Activated T-cell treated with anti-CD3 and anti-CD28 coated beads, Interleukin-2, amount 50 U/mL, for 24 hours (primary cell): ENCODE measurements at places on chromosomes 5 and 9.

DNA sequence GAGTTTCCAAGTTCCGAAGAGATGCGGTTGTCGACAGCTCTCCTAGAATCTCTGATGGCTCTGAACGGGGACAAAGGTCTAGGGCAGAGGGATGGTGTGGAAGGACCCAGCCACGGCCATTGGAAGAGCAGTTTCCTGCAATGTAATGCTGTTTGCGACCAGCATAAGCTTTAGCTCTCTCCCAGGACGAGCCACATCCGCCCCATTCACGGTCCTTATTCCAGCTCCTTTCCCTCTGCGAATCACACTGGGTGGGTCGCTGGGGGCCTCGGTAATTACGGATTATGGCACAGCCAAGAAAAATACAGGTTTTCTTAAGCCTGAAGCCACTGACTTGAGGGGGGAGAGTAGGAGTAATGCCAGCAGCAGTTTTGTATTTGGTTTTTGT is 22.7 kb downstream of the ANXA2R start:
- H3K36me3 ChIP-seq, result peaks cover 17% of the 10 kb centered on the region
- DNase-seq, result peak; percentile 70
- peak overlapping the region; percentile 95 for H3K4me3 ChIP-seq
- H3K4me1 ChIP-seq, result peaks cover 52% of the 10 kb centered on the region
- H3K27me3 ChIP-seq, result no peaks in the 10 kb centered on the region

DNA sequence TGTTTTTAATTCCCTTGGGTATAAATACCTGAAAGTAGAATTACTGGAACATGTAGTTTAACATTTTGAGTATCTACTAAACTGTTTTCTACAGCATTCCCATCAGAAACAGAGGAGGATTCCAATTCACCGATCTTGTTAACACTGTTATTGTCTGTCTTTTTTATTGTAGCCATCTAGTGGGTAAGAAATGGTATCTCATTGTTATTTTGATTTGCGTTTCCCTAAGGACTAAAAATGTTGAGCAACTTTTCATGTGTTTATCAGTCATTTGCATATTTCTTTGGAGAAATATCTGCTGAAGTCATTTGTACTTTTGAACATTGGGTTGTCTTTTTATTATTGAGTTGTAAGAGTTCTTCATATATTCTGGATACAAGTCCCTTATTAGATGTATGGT is 135.2 kb upstream of the NFIL3 start:
- H3K36me3 ChIP-seq, result no peaks in the 10 kb centered on the region
- no peak overlapping the region for H3K27ac ChIP-seq
- H3K4me3 ChIP-seq, result no peak overlapping the region
- peaks cover 40% of the 10 kb centered on the region for H3K27me3 ChIP-seq

DNA sequence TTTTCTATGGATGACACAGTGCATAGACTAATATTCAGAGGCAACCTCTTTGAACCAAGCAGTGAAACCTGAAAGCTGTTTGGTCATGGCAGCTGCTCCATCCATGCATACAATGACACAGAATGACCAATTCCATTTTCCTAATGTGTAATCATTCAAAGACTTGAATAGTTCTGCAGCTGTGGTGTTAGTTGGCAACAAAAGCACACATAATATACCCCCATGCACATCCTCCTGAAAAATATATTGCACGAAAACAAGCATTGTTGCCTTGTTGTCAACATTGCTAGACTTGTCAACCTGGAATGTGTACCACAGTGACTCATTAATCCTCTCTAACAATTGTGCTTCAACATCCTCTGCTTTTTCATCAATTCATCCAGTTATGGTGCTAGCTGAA is 71.0 kb upstream of the SEMA6A start:
- H3K27me3 ChIP-seq, result no peaks in the 10 kb centered on the region
- no peaks in the 10 kb centered on the region for H3K36me3 ChIP-seq
- no peaks in the 10 kb centered on the region for H3K4me1 ChIP-seq
- no peak overlapping the region for H3K4me3 ChIP-seq
- no peak overlapping the region for H3K27ac ChIP-seq

GRCh38 chr5:23523998-23524397 is 16.6 kb downstream of the PRDM9 start:
- H3K4me3 ChIP-seq, result no peak overlapping the region
- no peaks in the 10 kb centered on the region for H3K4me1 ChIP-seq
- H3K27ac ChIP-seq, result no peak overlapping the region
- H3K27me3 ChIP-seq, result no peaks in the 10 kb centered on the region
- no peak for DNase-seq

DNA sequence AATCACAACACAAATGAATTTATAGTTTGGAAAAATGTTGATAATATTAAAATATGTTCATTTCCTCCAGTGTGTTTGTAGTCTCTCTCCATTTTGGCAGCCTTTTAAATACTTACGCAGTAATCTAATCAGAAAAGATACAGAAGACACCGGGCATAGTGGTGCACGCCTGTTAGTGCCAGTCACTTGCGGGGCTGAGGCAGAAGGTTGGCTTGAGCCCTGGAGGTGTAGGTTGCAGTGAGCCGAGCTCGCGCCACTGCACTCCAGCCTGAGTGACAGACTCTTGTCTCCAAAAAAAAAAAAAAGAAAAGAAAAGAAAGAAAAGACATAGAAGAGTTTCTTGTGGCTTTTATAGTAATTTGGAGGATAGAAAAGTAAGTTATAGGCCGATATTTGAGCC is 41.9 kb downstream of the NDFIP1 start:
- no peak for DNase-seq
- no peaks in the 10 kb centered on the region for H3K27me3 ChIP-seq
- peaks cover 80% of the 10 kb centered on the region for H3K36me3 ChIP-seq
- H3K4me1 ChIP-seq, result peaks cover 5% of the 10 kb centered on the region
- no peak overlapping the region for H3K27ac ChIP-seq

DNA sequence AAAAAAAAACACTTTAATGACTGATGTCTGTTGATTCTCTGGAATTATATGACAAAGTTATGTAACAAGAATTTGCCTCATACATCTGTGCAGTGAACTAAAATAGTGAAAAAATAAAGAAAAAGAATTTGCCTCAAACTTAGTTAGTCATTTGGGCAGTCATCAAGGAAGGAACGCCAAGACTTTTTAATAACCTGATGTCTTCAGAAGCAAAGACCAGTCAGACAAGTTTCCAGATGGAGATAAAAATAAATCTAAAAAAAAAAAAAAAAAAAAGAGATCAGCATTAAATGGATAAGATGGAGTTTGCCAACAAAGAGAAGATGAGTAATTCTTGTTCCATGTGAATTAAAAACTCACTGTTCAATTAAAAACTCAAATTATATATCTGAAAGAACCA is 52.3 kb upstream of the JMY start:
- no peaks in the 10 kb centered on the region for H3K36me3 ChIP-seq
- H3K4me3 ChIP-seq, result no peak overlapping the region
- no peaks in the 10 kb centered on the region for H3K27me3 ChIP-seq
- no peak overlapping the region for H3K27ac ChIP-seq
- H3K4me1 ChIP-seq, result no peaks in the 10 kb centered on the region

- no peak for DNase-seq
- H3K4me3 ChIP-seq, result no peak overlapping the region
- H3K27ac ChIP-seq, result no peak overlapping the region
- no peaks in the 10 kb centered on the region for H3K27me3 ChIP-seq
These were observed 39.2 kb downstream of the TLE4 start for GRCh38 chr9:79610791-79611614.

- H3K27ac ChIP-seq, result peak overlapping the region; percentile 19
- no peak for DNase-seq
- peaks cover 69% of the 10 kb centered on the region for H3K4me1 ChIP-seq
- no peaks in the 10 kb centered on the region for H3K27me3 ChIP-seq
- H3K36me3 ChIP-seq, result peaks cover 10% of the 10 kb centered on the region
These were observed 2.8 kb downstream of the CSNK1G3 start for GRCh38 chr5:123514615-123515355.

- H3K4me3 ChIP-seq, result no peak overlapping the region
- H3K27ac ChIP-seq, result no peak overlapping the region
- peaks cover 7% of the 10 kb centered on the region for H3K27me3 ChIP-seq
- H3K4me1 ChIP-seq, result no peaks in the 10 kb centered on the region
- no peaks in the 10 kb centered on the region for H3K36me3 ChIP-seq
- DNase-seq, result peak; percentile 61
These were observed 97.5 kb downstream of the COL5A1 start for GRCh38 chr9:134738869-134739659.
